RWPE2 (cell line): ENCODE measurements at places on chromosomes 6 and 20.

DNA sequence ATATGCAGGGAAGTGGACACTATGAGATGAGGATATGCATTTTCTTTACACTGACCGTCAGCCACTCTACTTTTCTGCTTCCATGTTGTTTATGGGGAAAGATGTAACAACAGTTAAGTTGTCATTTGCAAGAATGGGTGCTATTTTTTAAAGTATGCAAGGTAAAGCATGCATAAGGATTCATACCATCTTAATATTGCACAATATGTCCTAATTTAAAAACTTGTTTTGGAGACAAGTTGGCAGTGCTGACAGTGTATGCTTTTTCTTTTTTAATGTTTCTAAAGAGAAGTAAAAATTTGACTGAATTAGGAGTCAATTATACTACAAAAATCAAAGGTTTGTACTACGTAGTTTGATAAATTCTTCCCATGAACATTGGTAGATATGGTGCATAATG is 435.4 kb downstream of the MMUT start:
- DNase-seq: no peak

DNA sequence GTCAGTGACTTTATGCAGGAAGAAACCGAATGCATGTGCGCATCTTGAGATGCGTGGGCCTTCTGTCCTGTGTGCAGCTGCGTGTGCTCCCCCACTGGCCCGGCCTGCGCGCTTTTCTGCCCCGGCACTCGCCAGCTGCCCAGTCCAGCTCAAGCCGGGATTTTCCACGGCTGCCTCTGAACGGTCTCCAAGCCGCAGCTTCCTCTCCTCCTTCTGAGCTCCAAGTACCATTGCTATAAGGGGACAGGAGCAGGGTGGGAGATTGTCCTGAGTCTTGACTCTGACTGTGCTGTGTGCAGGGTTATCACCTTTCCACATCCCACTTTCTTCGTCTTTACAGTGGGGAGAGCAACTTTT is 302.8 kb downstream of the THBS2 start:
- no peak for DNase-seq

DNA sequence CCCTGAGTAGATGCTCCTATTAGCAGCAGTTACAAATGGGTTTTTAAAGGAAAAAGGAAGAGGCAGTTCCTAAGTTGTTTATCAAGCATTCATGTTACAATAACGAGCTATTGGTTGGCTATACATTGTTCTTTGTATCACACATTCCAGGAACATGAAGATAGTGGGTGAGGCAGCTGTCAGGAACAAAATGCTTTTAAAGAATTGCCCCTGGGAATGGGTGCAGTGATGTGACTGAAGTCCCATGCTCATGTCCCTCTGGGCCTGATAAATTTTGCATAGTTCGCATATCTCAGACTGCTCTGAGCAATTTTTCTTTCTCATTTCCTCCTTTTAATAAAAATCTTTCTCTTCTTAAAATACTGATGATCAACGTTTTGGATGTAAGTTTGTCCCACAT is 3.7 kb downstream of the ENPP1 start:
- no peak for DNase-seq

- no peak for DNase-seq
These were observed 11.1 kb downstream of the LMBRD1 start for GRCh38 chr6:69785697-69786096.

- no peak for DNase-seq
These were observed 32.9 kb downstream of the LCA5 start for GRCh38 chr6:79504372-79504771.

GRCh38 chr6:38307740-38308139 is 332.0 kb downstream of the BTBD9 start:
- no peak for DNase-seq

DNA sequence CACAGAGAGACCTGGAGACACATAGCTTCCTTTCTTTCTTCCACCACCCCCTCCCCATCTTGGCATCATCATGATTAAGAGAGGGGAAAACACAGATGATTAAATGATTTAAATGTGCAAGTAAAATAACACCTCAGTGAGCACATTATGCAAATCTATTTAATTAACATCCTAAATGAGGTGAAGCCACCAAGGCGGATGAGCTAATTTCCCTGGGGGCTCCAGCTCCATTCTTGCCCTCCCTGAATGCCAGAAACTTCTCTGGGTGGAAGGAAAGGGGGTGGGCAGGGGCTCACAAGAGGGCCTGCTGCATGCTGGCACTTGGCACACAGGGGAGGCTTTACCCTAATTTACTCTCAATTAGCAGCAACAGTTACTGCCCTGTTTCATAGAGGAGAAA is 32.5 kb upstream of the TGM2 start:
- DNase-seq: peak; percentile 38

GRCh38 chr6:90368601-90369000 is 72.0 kb upstream of the BACH2 start:
- no peak for DNase-seq

- DNase-seq: peak; percentile 82
These were observed 16.5 kb upstream of the BHLHE23 start for GRCh38 chr20:63023071-63023935.

GRCh38 chr6:1226277-1227099 is 85.4 kb upstream of the FOXQ1 start:
- peak; percentile 28 for DNase-seq

GRCh38 chr20:49987015-49987867 is 4.5 kb downstream of the SNAI1 start:
- no peak for DNase-seq

DNA sequence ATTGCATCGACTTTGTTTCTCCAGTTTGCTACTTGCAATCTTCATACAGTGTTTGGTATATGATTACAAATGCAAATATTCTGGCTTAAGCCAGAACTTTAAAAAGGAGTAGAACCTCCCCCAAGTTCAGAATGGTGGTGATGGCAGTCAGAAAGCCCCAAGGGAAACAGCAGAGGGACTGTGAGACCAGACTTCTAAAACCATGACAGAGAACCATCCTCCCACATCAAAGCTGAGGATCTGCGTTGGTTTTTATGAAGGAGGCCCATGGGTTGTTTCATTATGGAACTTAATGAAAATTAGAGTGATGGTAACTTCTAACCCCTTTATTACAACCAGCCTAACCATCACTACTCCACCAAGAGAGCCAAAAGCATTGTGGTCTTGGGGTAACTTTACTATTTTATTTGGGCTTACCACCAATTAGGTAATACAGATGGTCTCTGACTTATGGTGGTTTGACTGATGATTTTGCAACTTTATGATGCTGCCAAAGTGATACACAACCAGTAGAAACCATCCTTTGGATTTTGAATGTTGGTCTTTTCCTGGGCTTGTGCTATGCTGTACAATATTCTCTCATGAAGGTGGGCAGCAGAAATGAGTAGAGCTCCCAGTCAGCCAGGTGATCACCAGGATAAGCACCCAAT is 10.9 kb upstream of the MRS2 start:
- DNase-seq: no peak

- DNase-seq: no peak
These were observed 107.8 kb upstream of the CITED2 start for GRCh38 chr6:139482287-139482686.
